ENCODE measurements at places on chromosomes 1 and 21.

DNA sequence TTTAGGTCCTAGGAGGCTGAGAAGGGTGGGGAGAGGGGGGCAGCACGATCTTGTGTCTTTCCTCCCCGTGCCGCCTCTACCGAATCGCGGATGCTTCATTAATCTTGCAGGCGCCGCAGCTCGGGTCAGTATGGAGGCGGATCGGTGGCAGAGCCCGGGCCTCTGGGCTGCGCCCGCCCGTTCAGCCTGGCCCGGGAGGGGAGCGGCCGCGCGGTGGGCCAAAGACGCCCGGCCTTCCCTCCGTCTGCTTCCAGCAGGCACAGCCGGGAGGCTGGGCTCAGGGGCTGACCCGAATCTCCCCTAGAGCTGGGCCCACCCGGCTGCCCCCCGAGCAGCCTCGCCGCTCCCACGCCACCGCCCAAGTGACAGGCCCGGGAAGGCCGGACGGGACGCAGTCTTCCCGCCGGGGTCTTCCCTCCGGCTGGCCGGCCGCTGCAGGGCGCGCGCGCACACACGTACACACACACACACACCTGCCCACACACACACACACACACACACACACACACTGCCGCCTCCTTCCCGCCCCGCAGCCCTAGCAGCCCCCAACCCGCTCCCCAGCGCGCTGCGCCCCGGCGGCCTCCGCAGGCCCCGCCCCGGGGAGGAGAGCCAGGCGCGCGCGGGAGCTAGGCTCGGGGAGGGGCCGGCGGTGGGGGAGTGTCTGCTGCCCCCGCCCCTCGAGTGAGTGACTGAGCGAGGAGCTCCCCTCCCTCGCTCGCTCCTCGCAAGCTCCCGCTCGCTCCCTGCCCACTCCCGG lies at the start of gene C1orf21:
TSS of gene C1orf21 (plus strand) at position 718 of the 757 bp plus-strand sequence. CDS start 90,481 bp downstream, outside the sequence.
- peak; percentile 78 for DNase-seq

DNA sequence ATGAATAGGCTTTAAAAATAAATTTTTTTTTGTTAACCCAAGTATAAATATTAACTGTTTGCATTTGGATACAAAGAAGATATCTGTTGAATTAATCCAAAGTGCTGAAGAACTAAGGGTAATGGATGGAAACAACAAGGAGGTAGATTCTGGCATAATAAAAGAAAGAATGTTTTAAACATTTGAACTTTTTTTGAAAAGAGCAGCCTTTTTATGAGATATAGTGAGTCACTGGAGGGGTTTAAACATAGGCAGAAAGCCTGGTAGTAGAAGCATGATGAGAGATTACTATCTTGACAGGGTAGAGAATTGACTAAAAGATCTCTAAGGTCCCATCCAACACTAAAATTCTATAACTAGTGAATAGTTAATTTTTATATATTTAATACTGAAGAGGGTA lies 2.7 kb downstream of the MIER1 start:
- DNase-seq, result no peak

GRCh38 chr1:84708031-84708430 lies 17.8 kb upstream of the SSX2IP start:
- no peak for DNase-seq

DNA sequence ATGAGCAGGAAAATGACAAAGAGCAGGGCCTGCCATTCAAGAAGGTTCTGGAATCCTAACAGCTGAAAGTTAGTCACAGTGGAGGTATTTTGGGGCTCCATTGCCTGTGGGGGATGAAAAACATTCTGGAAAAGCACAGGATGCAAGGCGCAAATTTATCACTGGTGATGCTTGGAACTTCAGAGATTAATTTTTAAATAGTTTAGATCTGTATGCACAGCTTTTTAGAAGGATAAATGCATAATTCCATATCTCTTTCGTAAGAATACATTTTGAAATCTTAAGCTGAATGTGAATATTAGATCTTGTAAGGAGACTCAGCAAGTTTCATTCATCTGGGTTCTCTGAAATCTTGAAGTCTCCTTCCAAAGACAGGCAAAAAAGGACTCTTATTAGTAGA lies at the start of gene OR11L1:
TSS of gene OR11L1 (minus strand) at position 101 of the 400 bp plus-strand sequence. CDS start at position 101, 0 bp downstream.
- DNase-seq, result no peak

DNA sequence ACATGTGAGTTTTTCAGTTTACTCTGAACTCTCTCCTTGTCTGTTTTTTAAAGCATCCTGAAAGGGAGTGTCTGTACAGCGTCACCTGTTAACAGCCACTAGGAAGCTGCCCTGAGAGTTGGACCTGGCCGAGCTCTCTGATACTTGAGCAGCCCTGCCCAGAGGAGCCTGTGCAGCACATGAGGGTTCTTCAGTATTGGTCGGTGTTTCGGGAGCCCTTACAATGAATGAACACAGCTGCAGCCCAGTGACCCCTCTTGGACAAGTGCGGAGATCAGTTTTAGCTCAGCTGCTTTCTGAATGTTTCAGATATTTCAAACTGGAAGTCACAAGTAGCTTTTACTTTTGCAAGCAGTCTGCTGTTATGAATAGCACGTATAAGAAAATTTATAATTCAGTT lies 39.2 kb downstream of the ADARB1 start:
- no peak for DNase-seq

DNA sequence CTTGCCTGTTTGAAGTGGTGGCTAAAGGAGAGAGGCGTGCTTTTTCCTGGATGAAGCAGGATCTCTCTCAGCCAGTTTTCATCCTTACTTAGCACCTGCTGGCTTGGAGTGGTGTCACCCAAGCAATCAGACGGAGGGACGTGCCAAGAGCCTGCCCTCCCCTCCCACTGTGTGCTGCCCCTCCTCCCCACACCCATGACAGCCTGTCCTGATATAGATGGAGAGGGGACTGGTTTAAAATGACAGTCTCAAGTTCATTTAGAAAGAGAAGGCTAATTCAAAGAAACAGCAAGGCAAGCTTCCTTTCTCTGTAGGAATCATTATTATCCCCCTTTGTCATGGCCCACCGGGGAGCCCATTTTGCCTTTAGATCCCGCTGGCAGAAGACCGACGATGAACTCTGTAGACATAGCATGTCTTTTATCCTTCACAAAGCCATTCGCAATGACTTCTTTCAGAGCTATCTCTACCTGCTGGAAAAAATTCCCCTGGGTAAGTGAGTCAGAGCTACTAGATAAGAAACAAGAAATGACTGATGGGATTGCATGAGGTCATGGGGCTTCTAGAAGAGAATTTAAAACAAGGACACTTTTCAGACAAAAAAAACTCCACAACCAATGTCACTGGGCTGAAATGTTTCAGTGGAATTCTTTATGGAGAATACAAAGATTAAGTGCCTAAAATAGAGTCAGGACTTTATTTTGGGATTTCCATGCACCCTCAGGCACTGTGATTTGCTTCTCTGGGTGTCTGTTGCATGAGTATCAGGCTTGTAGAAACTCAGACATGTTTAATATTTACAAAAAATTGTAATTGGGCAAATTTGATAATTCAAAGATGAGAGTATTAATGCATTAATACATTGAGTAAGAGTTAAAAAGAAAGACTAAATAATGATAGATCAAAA lies at the start of gene NTMT2:
TSS of gene NTMT2 (plus strand) at position 190 of the 907 bp plus-strand sequence. CDS start at position 339, 149 bp downstream.
- no peak for DNase-seq

DNA sequence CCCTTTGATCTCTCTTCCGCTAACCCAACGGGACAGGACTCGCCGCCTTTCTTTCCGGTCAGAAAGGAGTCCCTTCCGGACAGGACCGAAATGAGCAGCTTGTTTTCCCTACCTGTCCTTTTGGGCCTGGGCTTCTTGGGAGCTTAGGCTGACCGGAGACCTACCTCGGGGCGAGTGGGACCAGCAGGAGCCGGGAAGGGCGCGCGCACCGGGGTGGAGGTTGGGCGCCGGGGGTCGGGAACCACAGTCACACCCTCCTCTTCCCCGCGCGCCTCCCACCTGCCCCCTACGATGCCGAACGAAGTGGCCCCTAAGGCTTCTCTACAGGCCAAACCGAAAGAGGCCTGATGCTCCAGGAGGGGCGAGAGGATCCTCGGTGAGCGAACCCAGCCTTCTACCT lies 95.2 kb downstream of the PRKAB2 start:
- DNase-seq, result no peak

DNA sequence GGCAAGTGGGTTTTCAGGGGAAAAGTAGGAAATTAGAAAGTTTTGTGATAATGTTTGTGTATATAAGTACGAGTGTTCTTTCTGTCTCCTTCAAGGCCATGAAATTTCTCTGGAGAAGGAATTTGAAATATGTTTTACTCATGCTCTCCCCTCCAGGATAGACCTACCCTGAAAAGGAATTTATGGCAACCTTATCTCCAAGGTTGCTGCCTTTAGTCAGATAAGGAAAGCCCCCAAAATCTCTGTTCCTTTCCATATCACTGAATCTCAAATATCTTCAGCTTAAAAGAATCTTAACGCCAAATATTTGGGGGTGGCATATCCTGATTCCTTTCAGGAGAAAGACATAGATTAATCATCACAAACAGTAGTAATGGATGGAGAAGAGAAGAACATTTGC lies 499 bp upstream of the C4BPB start:
- DNase-seq, result no peak

DNA sequence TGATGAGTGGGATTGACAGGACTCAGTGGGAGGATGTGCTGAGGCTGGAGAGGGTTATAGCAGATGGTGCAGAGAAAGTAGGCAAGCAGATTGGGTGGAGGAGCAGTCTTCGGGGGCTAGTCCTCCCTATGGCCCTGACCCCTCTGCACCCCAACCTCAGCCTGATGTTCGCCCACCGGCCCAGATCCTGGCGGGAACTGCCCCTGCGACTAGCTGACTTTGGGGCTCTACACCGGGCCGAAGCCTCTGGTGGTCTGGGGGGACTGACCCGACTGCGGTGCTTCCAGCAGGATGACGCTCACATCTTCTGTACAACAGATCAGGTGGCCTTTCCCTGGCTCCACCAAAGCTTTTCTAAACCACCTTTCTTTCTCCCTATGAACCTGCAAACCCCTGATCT lies 9.6 kb upstream of the ECM1 start:
- DNase-seq, result no peak

DNA sequence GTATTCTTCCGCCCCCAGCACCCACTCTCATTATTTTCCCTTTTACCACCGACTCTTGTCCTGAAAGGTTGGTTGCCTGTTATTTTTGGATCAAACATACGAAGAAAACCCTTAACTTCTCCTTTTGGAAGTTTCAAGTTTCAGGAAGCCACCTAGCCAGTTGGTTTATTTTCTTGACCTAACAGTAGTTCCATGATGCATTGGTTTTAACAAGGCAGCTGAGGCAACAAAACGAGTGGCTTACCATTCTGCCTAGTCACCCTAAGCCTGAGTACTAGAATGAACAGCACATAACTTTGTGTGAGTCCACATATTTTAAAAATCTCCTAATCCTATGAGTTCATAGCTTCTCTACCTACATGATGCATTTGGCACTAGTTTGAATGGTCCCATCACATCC lies 28.9 kb downstream of the OLFM3 start:
- DNase-seq, result no peak

GRCh38 chr1:225422795-225423517 lies 4.9 kb downstream of the LBR start:
- no peak for DNase-seq

DNA sequence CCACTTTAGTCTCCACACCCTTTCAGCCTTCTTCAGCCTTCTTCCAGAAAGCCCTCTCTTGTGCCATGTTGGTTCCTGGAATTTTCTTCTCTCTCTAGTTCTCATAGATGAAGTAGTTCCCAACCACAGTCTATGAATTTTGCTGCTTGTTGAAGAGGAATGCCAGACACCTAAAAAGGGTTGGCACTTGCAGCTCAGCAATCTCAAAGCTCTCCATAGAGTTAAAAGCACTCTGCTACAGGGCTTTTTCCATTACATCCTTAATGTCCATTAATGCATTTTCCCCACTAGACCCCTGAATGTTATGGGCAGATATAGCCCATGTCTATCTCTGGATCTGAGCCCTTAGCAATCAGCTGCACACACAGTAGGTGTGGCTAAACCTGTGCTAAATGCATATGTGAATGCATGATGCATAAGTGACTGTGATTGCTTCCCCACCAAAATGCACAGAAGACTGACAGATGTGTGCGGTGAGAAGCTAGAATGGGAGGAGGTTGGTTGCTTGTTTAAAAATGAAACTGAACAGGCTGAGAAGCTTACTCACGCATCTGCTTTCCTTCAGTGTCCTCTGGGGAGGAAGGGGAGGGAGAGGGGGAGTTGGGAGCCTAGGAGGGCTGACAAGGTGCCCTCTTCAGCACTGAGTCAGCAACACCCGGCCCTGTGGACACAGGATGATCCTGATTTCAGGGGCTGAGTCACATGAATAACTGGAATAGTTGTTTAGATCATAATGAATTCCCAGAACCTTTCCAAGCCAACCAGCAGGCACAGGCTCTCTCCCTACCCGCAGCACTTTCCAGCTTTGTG lies 146.1 kb upstream of the FGGY start:
- DNase-seq, result peak; percentile 50

DNA sequence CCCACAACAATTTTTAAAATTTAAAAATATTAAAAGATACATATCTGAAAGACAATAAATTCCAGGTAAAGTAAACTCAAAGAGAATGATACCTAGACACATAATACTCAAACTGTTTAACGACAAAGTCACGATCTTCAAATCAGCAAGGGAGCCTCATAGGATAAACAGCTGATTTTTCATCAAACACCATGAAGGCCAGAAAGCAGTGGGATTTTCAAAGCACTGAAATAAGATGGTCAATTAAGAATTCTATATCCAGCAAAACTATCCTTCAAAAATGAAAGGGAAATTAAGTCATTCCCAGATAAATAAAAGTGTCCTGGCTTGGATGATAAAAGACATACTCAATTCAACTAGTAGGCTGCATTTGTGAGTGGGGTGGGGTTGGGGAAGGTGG lies 100.5 kb downstream of the TIAM1 start:
- DNase-seq, result no peak
